Stimulated activated CD4-positive, alpha-beta T cell treated with anti-CD3 and anti-CD28 coated beads, Interleukin-1b, Interleukin-23, amount 100 ng/mL, for 48 hours (primary cell): ENCODE measurements at places on chromosomes 13 and 19.

GRCh38 chr19:13790354-13790753 lies 4.9 kb upstream of the ZSWIM4 start:
- no peak for DNase-seq

DNA sequence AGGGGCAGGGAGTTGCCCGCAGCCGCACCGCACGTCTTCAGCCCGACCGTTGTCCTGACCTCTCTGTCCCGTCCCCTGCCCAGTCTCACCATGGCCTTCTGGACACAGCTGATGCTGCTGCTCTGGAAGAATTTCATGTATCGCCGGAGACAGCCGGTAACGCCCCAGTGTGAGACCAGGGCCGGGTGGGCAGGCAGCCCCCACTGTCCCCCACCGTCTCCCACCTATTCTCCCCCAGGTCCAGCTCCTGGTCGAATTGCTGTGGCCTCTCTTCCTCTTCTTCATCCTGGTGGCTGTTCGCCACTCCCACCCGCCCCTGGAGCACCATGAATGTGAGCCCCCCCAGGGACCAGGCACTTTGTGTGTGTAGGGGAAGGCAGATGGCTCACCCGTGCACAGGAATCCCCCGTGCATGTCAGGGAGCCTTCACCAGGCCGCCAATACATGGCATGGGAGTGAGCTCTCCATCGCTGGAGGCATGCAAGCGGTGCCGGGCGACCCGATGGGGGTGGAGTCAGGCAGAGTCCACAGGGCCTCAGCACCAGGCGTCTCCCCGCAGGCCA lies 1.4 kb downstream of the ABCA7 start:
- no peak for DNase-seq

- DNase-seq = no peak
Measured at GRCh38 chr19:42424345-42424707, 2.9 kb downstream of the LIPE start.

DNA sequence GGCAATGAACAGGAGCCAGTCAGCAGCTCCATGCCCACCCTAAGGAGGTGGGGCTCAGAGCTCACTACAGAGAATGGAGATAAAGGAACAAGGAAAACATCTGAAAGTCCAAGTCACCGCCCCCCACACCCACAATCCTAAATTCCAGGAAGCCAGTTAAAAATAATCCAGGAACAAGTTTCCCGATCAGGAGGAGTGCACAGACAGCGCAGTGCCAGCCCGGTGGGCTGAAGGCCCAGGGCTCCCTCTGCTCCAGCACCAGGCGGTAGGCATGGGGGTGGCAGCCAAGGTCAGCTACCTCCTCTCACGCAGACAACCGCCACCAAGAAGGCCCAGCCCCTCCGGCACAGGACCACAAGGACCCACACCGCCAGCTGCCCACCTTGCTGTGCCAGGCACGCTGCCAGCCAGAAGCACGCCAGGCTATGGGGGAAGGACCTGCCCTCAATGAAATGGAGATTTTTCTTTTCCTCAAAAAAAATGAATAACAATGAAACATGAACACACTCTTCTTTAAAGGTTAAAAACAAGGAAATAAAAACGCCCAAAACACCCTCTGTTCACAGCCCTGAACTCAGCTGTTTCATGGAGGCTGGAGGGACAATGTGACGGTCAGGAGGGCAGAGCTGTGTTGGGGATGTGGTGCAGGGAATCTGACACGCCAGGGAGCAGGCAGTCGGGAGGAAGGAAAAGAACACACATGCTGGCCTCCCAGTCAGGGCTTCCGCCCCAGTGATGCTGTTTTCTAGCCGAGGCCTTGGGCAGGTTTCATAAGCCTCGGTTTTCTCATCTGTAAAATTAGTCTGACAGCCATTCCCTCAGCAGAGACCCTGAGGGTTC lies 11.0 kb downstream of the STK24 start:
- DNase-seq = no peak

GRCh38 chr19:10565028-10565566 lies 713 bp downstream of the KRI1 start:
- peak; percentile 61 for DNase-seq

- no peak for DNase-seq
Measured at GRCh38 chr13:109329175-109329574, 457.2 kb downstream of the IRS2 start.

DNA sequence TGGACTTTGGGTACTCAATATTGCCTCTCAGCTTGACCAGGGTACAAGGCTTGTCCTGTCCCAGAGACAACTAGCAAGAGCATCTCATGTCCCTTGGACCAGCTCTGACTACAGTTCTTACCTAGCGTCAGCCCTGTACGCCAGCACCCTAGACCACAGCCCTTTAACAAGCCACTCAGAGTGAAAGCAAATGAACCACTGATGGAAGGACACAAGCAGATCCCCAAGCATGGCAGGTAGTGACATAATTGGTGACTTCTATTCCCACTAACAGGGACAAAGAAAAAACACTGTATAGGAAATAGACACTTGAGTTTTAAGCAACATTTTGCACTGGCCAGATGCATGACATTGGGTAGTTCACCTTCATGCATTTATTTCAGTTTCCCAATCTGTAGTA lies 8.8 kb upstream of the LRCH1 start:
- no peak for DNase-seq

DNA sequence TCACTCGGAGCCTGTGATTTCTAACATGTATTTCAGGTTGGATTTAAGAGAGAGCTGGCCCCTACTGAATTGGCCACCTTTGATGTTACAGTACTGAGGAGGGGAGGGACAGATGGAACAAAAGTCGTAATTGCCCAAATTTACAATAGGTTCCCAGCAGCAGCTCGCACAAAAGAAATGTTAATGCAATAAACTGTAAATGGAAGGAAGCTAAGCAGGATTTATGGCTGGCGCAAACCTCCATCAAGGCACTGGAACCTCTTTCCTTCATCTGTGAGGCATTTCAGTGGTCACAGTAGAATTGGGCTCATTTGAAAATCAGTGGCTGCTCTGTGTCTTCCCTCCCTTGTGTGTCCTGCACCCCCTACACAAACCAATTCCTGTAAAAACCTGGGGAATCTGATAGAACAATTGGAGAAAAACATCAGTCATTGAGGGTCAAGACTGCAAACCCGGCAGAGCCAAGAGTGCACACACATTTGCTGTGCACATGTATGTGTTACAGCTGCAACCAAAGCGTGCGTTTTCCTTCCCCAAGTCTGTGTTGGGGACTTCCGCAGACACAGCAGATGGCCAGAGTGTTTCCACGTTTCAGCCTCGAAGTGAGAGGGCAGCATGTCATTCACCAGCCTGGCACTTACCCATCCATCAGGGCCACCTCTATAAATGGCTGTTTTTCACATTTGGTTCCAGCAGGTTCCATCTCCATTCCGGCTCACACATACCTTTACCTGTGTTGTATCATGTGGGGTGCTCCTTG lies 192.8 kb downstream of the TM9SF2 start:
- no peak for DNase-seq

GRCh38 chr13:45434556-45435371 lies 16.6 kb upstream of the SLC25A30 start:
- DNase-seq = no peak

DNA sequence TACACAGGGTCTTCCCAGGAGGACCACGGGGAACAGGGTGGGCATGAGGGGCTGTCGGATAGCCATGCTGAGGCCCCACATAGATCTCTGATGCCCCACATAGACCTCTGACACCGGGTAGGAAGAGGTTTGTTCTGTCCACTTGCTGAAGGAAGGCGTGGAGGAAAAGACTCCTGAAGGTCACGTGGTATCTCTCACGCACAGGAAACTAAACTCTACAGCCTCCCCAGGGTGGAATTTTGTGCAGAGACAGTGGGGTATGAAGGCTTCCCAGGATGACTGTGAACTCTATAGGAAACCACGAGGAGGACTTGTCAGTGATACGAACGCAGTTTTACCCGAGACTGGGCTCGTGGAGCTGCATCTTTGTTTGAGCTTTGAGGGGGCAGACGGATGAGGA lies 2.8 kb downstream of the EVI5L start:
- DNase-seq = no peak

- no peak for DNase-seq
Measured at GRCh38 chr19:53826876-53827275, 2.8 kb upstream of the NLRP12 start.

GRCh38 chr19:17490411-17490810 lies 20.1 kb downstream of the SLC27A1 start:
- DNase-seq = no peak

DNA sequence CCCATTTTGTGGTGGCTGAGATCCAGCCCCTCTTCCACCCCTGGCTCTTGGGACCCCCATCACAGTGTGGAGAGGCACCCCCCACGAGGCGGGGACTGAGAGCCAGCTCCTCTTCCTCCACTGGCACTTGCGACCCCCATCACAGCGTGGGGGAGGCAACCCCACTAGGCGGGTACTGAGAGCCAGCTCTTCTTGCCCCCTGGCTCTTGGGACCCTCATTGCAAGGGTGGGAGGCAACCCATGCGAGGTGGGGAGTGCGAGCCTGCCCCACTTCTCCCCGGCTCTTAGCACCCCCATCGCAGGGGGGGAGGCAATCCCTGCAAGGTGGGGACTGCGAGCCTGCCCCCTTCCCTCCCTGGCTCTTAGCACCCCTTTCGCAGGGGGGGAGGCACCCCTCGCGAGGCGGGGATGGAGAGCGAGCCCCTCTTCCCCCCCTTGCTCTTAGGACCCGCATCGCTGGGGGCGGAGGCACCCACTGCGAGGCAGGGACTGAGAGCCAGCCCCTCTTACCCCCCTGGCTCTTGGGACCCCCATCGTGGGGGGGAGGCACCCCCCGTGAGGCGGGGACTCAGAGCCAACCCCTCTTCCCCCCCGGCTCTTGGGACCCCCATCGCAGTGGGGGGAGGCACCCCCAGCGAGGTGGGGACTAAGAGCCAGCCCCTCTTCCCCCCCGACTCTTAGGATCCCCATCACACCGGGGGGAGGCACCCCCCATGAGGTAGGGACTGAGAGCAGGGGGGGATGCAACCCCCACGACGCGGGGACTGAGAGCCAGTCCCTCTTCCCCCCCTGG lies 364.6 kb upstream of the SPRY2 start:
- DNase-seq = no peak

DNA sequence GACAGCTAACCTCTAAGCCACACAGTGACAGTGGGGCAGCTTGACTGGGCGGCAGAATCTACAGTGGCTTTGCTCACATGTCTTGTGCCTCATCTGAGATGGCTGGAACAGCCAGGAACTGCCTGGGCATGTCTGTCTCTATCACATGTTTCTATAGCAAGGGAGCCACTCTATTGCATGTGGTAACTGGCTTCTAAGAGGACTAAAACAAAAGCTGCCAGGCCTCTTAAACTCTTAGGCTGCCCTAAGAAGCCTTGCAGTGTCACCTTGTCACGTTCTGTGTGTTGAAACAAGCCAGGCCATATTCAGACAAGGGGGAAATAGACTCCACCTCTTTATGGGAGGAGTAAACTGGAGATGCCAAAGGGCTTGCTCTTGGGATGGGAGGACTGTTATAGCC lies 122.9 kb upstream of the MAB21L1 start:
- no peak for DNase-seq

GRCh38 chr13:112837371-112838037 lies 131.5 kb upstream of the MCF2L start:
- DNase-seq = no peak

- DNase-seq = no peak
Measured at GRCh38 chr13:71350886-71351285, 516.1 kb downstream of the DACH1 start.

- no peak for DNase-seq
Measured at GRCh38 chr13:38399535-38399934, 49.9 kb downstream of the UFM1 start.

GRCh38 chr19:38795549-38795948 lies 6.5 kb downstream of the LGALS7B start:
- no peak for DNase-seq

- no peak for DNase-seq
Measured at GRCh38 chr13:33352526-33352925, 67.0 kb upstream of the STARD13 start.

DNA sequence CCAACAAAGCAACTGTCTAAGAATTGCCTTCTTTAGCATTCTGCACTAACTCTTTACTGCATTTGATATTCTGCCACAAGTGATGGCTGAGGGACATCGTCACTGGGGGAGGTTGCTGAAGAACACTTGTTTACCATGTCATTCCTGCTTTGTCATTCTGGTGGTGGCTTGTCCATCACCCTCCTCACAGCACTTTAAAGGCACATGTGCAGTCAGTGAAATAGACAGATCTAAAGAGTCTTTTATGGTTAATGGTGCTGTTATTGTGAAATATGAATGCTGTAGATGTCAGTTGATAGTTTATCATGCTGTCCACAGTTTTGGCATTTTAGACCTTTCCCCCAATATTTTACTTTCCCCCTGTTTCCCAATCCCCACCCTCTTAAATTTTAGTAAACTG lies 120.9 kb upstream of the TSC22D1 start:
- DNase-seq = no peak

- DNase-seq = no peak
Measured at GRCh38 chr19:16403151-16403977, 68.4 kb downstream of the EPS15L1 start.
